ENCODE measurements at places on chromosomes 2 and 18.

DNA sequence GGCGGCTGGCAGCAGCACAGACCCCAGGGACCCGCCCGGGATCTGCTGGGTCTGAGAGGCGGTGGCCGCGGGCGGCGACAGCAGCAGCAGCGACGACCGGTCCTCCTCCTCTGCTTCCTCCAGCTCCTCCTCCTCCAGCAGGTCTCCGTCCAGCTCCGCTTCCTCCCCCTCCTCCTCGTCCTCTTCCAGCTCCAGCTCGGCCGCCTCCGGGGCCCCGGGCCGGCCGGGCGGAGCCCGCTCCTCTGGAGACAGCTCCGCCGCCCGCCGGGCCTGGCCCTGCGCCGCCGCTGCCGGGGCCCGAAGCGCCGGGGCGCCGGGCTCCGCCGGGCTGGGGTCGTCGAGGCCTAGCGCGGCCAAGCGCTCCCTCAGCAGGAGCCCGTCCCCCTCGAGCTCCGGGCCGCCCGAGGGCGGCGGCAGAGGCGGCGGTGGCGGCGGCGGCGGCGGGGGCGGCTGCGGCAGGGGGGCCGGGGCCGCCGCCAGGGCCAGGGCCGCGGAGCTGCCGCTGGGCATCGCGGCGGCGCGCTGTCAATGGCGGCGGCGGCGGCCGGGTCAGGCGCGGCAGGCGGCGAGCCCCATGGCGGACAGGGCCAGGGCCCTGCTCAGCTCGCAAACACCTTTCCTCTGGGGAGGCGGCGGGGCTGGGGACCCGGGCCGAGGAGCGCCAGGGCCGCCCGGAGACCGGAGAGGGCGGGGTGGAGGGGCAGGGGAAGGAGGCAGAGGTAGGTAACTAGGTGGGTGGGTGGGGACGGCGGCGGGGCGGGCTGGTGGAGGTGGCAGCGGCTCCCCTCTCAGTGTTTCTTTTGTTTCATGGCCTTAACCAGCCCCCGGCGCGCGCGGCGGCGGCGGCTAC is 445 bp downstream of the MEX3C start:
- peak; percentile 83 for DNase-seq

GRCh38 chr18:41134426-41134825 is 820.6 kb upstream of the PIK3C3 start:
- DNase-seq: no peak

GRCh38 chr2:55109219-55109891 is 59.1 kb upstream of the RTN4 start:
- DNase-seq: peak; percentile 71

GRCh38 chr18:6712401-6712800 is 17.1 kb upstream of the ARHGAP28 start:
- no peak for DNase-seq

DNA sequence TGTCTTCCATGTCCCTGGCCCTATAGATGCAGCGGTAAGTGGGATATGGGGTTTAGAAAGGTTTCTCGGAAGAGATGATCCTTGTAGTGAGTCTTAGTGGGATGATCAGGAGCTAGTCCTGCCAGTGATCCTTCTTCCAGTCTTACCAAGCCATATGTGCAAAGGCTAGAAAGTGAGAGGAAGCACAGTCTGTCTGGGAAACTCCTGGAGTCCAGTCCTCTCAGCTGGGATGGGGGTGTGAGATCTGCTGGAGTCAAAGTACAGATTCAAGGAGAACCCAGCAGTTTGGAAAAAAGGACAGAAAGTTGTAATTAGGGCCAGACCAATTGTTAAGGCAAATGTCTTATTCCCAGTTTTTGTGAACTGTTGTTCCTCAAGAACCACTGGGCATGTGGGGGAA is 83.3 kb downstream of the LIMS1 start:
- no peak for DNase-seq

DNA sequence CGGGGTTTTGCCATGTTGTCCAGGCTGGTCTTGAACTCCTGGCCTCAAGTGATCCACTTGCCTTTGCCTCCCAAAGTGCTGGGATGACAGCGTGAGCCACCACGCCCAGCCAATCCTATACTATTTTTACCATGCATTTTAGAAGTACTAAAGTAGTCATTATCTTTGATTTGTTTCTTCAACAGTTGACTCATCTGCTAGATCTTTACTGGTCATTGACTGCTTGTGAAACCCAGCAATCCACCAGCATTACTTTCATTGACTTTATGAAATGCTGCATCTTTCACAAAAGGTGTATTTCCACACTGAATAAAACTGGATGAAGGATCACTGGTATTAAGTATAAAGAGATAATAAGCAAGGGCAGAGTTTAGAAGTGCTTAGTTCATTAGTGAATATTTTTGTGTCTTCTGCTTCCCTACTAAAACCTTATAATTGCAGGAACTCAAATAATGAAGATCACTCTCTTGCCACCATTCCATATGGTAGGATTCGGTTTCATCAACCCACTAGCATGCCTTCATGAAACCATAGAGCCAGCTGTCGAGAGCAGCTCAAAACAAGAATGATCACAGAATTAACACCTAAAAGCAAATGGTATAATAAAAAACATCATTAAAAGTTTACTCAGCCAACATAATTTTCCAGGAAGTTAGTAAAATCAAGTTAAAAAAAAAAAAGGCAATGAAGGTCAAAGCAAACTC is 33.1 kb downstream of the IRS1 start:
- DNase-seq: no peak

- no peak for DNase-seq
Observed at GRCh38 chr2:240642061-240642805, 17.0 kb downstream of the GPR35 start.

DNA sequence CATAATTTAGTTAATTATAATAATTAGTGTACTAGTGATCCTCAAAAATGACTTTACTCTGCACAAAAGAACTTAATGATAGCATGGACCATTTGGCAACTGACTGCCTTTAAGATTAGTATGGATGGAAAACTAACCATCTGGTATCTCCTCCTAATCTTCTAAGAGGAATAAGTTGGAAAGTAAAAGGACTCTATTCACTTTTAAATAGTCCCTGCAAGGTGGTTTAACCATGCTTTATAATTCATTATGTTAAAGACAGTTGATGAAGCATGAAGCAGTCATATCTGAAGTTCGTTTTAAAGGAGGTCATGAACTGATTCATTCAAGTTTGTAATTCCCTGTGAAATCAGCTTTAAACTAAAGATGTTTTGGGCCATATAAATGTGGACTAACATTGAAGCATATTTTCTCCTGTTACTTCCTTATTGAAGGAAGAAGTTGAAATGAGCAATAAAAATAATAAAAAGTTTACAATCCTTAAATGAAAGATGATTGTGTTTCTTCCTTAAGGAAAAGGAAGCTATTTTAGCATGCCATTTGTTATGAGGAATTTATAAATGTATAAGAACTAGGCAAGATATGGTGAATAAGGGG is 446.0 kb downstream of the XIRP2 start:
- DNase-seq: no peak

- no peak for DNase-seq
Observed at GRCh38 chr2:98016908-98017670, 21.3 kb upstream of the TMEM131 start.

- DNase-seq: peak; percentile 61
Observed at GRCh38 chr2:58131191-58132011, 84.8 kb downstream of the VRK2 start.

DNA sequence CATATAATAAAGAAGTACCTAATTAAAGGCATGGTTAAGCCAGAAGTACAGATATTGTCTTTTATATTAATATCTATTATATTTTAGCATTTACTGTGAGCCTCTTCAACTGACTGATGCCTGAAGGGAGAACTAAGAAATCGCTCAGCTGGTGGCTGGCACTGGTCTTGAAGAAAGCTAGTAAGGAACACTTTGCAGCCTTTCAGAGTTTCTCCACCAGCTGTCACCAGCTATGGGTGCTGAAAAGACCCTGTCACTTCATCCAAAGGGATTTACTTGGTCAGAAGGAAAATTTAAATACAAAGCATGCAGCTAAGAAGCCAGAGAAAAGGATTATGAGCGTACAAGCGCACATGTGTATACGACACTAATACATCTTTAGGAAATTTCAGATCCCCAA is 525.9 kb downstream of the TMEM182 start:
- DNase-seq: no peak

DNA sequence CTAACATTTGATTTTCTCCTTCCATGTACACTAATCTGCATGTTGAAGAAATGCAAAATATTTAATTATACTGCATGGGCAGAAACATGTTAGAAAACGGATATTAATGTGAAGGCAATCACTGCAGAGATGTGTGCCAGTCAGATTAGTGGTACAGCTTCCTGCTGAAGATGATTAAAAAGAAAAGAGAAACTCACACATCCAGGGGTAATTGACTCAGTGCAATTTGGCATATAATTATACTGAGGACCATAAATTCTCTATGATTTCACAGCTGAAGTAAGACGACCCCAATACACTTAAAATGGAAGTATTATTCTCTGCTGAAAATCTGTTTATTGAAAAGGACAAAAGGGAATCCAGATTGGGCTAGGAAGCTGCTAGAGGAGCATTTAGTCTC is 243.4 kb downstream of the TGIF1 start:
- no peak for DNase-seq

Data from muscle of leg (tissue), 16 donors.